Activated CD4-positive, alpha-beta memory T cell treated with anti-CD3 and anti-CD28 coated beads, Interleukin-2, amount 10 ng/mL, durations not matched to agents 7 days and 5 days (primary cell): ENCODE measurements at places on chromosomes 12 and 14. TPM values are rescaled to one million over a fixed set of nuclear protein-coding genes. Genes with fewer than 3 reads are reported as not detected.

GRCh38 chr14:77882636-77883035 lies 82.7 kb downstream of the ADCK1 start:
- H3K27ac ChIP-seq = no peak overlapping the region
- H3K36me3 ChIP-seq = no peaks in the 10 kb centered on the region
- no peak overlapping the region for H3K4me3 ChIP-seq
- no peaks in the 10 kb centered on the region for H3K27me3 ChIP-seq
- H3K4me1 ChIP-seq = peaks cover 2% of the 10 kb centered on the region

The KCNC2 gene
- total RNA-seq = not detected

The MANSC4 gene
- total RNA-seq = not detected

- H3K36me3 ChIP-seq = no peaks in the 10 kb centered on the region
- no peaks in the 10 kb centered on the region for H3K4me1 ChIP-seq
- no peak for DNase-seq
- H3K27me3 ChIP-seq = no peaks in the 10 kb centered on the region
- no peak overlapping the region for H3K4me3 ChIP-seq
- no peak overlapping the region for H3K27ac ChIP-seq
Measured at GRCh38 chr14:46404865-46405811, 246.4 kb downstream of the RPL10L start.

- H3K4me1 ChIP-seq = no peaks in the 10 kb centered on the region
Measured at GRCh38 chr12:6383572-6384498, at the start of gene LTBR. TSS of gene LTBR (plus strand) at chr12:6384162. CDS start at chr12:6384359, 197 bp downstream.

The RNASE4 gene
- total RNA-seq = 4.7 TPM

DNA sequence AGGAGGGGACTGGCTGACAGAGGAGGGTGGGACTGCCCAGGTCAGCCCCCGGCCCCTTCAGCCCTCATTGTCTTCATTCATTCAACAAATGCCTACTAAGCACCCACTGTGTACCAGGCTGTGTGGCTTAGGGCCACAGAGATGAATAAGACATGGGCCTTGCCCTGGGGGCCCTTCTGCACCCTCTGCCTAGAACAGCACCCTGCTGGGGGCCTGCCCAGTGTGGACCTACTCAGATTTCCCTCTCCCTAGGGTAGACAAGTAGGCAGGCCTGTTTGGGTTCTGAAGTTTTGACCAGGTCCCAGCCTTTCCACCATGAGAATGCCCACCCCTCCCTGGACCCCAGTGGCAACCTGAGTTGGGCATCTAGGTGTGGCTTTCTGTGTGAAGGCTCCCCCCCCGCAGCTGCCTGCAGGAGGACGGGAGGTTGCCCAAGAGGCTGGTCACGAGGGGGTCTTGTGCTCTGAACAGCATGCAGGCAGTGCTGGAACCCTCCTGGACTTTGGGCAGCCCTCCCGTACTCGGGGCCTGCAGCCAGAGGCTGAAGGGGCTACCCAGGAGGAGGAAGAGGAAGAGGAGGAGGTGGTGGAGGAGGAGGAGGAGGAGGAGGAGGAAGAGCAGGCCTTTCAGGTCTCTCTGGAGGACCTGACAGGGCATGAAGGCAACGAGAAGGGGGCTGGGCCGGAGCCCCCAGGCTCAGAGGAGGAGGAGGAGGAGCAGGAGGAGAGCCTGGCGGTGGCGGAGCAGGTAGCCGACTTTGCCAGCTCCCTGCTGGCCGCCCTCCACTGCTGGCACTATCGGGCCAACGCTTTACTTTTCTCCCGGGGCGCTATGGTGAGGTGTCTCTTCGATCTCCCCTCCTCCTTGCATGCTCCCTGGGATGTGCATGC lies 33.4 kb downstream of the PLEKHG3 start:
- H3K4me1 ChIP-seq = peaks cover 29% of the 10 kb centered on the region
- no peak overlapping the region for H3K4me3 ChIP-seq
- no peaks in the 10 kb centered on the region for H3K27me3 ChIP-seq
- peaks cover 83% of the 10 kb centered on the region for H3K36me3 ChIP-seq
- no peak for DNase-seq

- peaks cover 14% of the 10 kb centered on the region for H3K27me3 ChIP-seq
- H3K27ac ChIP-seq = no peak overlapping the region
- peaks cover 13% of the 10 kb centered on the region for H3K4me1 ChIP-seq
- no peak overlapping the region for H3K4me3 ChIP-seq
- no peak for DNase-seq
Measured at GRCh38 chr14:94119071-94119470, 8.5 kb downstream of the IFI27 start.

The MRPS35 gene
- 31.8 TPM for total RNA-seq

The DEGS2 gene
- 0.25 TPM for total RNA-seq
